Stimulated activated CD4-positive, alpha-beta T cell treated with anti-CD3 and anti-CD28 coated beads, Interleukin-1b, Interleukin-23, amount 100 ng/mL, for 48 hours (primary cell): ENCODE measurements at places on chromosomes 2 and 18.

GRCh38 chr2:113160962-113161361, 12.8 kb upstream of the PSD4 start:
- no peak for DNase-seq

DNA sequence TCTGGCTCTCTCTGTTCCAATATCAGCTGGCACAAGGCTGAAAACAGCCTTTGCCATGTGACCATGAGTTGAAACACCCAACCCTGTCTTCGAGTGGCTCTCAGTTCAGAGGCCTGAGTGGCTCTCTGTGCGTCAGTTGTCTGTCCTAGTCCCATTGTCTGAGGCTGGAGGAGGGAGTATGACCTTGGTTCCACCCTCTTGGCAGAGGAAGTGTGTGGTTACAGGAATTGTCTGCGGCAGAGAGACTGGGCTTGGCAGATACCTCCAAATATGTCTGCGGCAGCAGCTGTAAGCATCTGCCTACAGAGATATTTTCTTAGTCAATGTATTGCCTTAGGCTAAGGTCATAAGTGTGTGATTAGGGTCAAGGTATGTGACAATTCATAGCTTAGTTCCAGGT, 32.6 kb downstream of the CNGA3 start:
- DNase-seq = no peak

GRCh38 chr2:200223205-200223784, 83.2 kb upstream of the SPATS2L start:
- no peak for DNase-seq

GRCh38 chr2:219525533-219526232, 11.4 kb downstream of the ASIC4 start:
- no peak for DNase-seq

DNA sequence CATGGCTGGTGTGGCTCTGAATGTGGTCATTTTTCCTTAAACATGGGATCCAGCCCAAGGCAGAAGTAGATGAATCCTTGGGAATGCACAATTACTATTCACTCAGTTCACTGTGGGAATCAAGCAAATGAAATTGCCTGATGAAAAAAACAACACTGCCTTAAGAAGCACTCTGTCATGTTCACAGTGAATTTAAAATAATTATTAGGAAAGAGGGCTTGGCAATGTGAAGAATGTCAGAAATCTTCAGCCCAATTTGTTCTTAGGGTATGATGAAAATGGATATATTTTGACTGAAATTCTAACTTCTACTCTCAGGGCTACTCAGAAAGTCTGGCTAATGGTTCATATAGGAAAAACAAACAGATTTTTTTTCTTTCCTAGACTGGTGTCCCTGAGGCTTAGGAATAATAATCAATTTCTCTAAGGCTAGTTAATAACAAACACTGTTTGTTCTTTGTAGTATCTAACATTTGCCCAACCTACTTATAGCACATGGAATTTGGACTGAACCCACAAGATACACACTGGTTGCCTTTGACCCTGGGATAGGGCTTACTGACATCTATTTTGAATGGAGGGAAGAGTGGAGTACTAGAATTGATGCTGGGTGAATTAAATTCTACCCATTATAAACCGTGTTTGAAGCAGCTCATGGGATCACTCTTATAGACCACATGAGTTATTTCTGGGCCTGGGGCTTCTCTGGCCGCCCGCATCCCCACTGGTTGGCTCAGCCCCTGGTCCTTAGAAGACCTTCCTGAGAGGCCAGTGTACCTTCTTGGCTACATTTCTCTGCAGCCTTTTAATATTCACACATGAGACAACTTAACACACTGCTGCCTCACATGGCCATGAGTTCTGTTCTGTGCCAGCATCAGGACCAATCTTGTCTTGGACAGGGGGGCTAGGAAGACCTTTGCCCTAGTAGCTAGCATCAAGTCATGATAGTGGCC, 8.3 kb upstream of the MRPL33 start:
- no peak for DNase-seq

- DNase-seq = no peak
Observed at GRCh38 chr2:71385012-71385411, 53.4 kb downstream of the ZNF638 start.

GRCh38 chr2:44562737-44563136, 201.0 kb downstream of the CAMKMT start:
- DNase-seq = no peak

GRCh38 chr2:162712598-162712997, 126.0 kb downstream of the KCNH7 start:
- DNase-seq = no peak

DNA sequence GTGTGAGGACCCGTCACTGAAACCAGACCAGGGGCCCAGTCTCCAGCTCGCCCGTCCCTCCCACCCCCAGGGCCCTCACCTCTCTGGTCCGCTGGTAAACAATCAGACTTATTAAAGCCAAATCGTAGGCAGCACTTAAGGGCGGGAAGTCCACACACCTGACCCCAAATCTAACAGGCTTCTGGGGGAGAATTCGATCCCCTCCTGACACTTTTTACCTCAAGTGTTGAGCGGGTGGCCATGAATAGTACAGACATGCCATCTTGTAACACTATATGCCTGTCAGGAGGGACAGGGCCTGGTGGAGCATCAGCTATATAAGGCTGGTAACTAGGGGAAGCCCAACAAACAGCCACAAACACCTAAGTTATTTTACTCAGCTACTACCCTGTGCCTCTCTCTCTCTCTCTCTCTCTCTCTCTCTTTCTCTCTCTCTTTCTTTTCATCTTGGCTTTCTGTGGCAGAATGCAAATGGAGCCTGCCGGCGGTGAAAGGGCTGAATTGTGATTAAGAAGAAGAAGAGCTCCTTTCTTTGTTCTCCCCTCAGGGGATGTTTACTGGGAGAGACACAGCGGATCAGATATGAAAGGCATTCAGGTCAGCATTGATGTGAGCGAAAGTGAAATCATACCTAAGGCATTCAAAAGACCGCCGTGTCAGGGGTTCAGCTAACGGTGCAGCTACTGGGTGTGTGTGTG, 9.5 kb downstream of the ZEB2 start:
- DNase-seq = no peak
